Thoracic aorta (tissue), 2 donors: ENCODE measurements at places on chromosomes 5 and 9. TPM values are rescaled to one million over a fixed set of nuclear protein-coding genes. Genes with fewer than 3 reads are reported as not detected.

- no peak for DNase-seq
- H3K27ac ChIP-seq: no peak overlapping the region
- H3K27me3 ChIP-seq: peaks cover 26% of the 10 kb centered on the region
- no peaks in the 10 kb centered on the region for H3K4me1 ChIP-seq
Observed at GRCh38 chr5:181167814-181168488, 20.6 kb downstream of the OR2V2 start.

DNA sequence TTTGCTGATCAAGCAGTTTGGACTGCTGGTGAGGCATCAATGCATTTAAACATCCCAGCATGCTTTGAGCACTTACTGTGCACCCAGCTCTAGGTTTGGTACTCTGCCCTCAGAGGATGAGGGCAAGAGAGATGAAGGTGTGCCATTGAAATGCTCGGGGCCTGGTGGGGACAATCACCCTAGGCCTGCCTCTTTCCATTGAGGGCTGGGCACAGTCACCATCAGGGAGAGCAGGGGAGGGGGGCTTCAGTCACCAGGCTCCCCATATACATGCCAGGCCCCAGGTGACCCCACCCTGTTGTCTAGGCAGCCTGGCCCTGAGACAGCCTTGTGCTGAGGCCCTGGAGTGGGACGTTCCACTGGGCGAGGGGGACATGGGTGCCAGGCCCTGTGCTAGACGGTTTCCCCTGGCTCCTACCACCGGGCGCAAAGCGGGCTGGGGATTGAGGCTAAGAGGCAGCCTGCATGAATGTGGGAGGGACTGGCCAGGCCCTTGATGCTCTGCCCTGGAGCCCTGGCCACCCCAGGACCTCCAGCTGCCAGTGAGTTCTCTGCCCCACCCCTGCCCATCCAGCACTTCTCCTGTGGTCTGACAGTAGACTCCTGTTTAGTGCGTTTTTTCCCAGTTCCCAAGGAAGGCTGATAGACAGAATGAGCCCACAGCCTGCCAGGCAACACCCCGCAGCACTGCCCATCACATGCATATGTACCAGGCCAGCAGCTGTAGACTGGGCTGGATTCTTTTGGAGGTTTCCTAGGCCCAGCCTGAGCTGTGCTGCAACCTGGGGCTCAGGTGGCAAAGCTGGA lies 18.9 kb downstream of the TCF7 start:
- no peak overlapping the region for H3K27ac ChIP-seq
- H3K4me3 ChIP-seq: no peak overlapping the region
- H3K27me3 ChIP-seq: no peaks in the 10 kb centered on the region
- DNase-seq: no peak

- H3K27ac ChIP-seq: no peak overlapping the region
- H3K4me3 ChIP-seq: no peak overlapping the region
- DNase-seq: no peak
- H3K27me3 ChIP-seq: no peaks in the 10 kb centered on the region
- H3K4me1 ChIP-seq: peaks cover 19% of the 10 kb centered on the region
Observed at GRCh38 chr5:172113036-172113435, 75.0 kb downstream of the STK10 start.

DNA sequence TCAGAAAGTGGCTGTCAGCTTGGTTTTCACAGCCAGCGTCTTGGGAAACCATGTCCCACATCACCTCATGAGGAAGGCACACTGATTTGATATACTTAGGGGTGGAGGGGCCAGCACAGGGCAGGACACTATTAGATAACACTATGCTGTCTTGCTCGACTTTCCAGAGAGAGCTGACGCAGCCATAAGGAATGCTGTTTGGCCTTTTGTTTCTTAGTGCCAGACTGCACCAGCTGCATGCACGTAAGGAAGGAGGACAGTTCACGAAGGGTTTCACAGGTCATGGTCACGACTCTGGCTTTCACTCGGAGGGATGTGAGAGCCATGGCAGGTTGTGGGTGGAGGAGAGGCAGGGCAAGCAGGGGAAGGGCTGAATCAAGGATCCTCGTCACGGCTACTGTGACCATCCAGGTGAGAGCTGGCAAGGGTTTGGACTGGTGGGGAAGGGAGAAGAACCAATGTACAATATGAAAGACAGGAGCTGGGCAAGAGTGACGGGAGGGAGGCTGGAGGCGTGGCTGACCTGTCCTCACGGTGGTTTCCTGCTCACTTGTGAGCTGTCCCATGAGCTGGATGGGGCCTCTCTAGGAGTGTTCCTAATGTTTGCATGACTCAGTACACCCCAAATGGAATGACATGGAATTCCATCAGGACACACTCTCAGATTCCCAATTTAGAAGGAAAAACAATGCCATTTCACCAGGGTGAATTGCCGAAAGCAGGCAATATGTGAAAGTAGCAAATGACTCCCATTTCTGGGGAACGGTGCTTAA lies 61.7 kb downstream of the OTULIN start:
- no peak for DNase-seq
- no peaks in the 10 kb centered on the region for H3K27me3 ChIP-seq
- H3K27ac ChIP-seq: no peak overlapping the region
- H3K4me3 ChIP-seq: no peak overlapping the region
- peaks cover 31% of the 10 kb centered on the region for H3K4me1 ChIP-seq

- no peak for DNase-seq
- H3K4me3 ChIP-seq: no peak overlapping the region
- no peaks in the 10 kb centered on the region for H3K27me3 ChIP-seq
- no peak overlapping the region for H3K27ac ChIP-seq
- H3K4me1 ChIP-seq: no peaks in the 10 kb centered on the region
- H3K36me3 ChIP-seq: no peaks in the 10 kb centered on the region
Observed at GRCh38 chr5:10655972-10656830, 92.3 kb downstream of the ANKRD33B start.

DNA sequence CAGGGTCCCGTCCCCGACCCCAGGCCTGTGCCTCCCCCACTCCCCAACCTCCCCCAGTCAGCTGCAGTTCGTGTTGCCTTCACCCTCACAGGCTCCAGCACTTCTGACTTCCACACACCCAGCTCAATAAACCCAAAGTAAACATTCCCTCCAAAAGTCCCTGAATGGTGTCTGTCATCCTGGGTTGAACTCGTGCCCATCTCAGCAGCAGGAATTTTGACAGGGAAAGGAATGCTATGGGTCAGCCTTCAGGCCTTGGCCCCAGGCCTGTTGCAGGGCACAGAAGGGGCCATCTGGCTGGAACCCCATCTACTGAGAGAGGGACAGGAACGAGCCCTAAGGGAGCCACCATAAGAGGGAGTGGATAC lies 29.6 kb upstream of the CNOT6 start:
- H3K27ac ChIP-seq: no peak overlapping the region
- no peaks in the 10 kb centered on the region for H3K27me3 ChIP-seq
- no peak overlapping the region for H3K4me3 ChIP-seq
- no peaks in the 10 kb centered on the region for H3K4me1 ChIP-seq

DNA sequence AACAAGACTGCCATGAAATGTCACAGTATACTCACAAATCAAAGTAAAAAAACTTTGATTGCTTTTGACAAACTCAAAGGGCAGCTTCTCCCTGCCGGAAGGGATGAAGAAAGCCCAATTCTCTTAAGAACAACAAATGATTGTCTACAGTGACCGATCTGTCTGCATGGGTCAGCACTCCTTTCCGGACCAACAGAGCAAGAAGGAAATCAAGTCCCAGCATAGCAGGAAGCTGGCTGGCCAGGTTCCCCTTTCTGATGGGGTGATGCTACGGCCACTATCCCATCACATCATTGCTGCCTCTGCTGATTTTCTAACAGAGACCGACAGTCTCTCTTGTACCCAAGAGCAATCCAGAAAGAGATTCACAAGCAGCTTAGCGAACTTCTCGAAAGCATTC lies 692 bp downstream of the C1QTNF3 start:
- no peak for DNase-seq
- H3K27ac ChIP-seq: no peak overlapping the region
- H3K36me3 ChIP-seq: no peaks in the 10 kb centered on the region
- no peak overlapping the region for H3K4me3 ChIP-seq

DNA sequence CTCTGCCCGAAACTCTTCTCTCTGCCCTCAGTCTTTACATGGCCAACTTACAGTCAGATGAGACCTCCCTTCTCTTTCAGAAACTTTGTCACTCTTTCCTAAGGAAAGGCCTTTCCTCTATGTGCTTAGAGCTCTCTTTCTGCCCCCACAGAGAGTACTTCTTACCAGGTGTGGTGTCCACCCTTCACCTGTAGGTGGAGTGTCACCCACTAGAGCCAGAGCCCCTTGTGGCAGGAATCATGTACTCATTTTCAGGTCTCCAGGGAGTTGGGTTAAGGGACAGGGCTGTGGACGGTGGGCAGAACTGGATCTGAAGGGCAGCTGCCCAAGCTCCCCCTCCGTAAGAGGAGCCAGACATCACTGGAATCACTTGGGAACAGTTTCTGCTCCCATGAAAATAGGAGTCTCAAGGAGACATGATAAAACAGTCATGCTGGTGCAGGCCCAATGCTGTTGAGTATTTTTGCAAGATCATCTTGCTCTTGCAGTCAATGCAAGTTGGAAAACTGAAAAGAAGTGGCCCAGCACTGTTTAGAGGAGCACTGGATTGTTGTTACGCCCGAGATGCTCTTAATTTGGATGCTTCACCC lies 436.7 kb downstream of the ZSWIM6 start:
- no peaks in the 10 kb centered on the region for H3K36me3 ChIP-seq
- H3K27ac ChIP-seq: no peak overlapping the region
- no peaks in the 10 kb centered on the region for H3K27me3 ChIP-seq
- H3K4me3 ChIP-seq: no peak overlapping the region

- H3K27me3 ChIP-seq: no peaks in the 10 kb centered on the region
- H3K4me3 ChIP-seq: no peak overlapping the region
- no peak for DNase-seq
- peaks cover 4% of the 10 kb centered on the region for H3K36me3 ChIP-seq
- H3K4me1 ChIP-seq: no peaks in the 10 kb centered on the region
- no peak overlapping the region for H3K27ac ChIP-seq
Observed at GRCh38 chr9:100228352-100228869, 124.3 kb downstream of the TEX10 start.

- H3K27ac ChIP-seq: no peak overlapping the region
- H3K36me3 ChIP-seq: no peaks in the 10 kb centered on the region
- no peak overlapping the region for H3K4me3 ChIP-seq
Observed at GRCh38 chr5:96566833-96567587, 95.2 kb upstream of the CAST start.

- peaks cover 16% of the 10 kb centered on the region for H3K4me1 ChIP-seq
- no peaks in the 10 kb centered on the region for H3K27me3 ChIP-seq
- no peak overlapping the region for H3K27ac ChIP-seq
- no peak overlapping the region for H3K4me3 ChIP-seq
- no peak for DNase-seq
Observed at GRCh38 chr5:124512236-124512635, 234.2 kb downstream of the ZNF608 start.

The PDE6A gene
- not detected for total RNA-seq

The CSF2 gene
- total RNA-seq: not detected

The PLEKHG4B gene
- 0.28 TPM for total RNA-seq

The QRFP gene
- total RNA-seq: not detected

The CCNJL gene
- total RNA-seq: 3.0 TPM
